Stimulated activated CD4-positive, alpha-beta T cell treated with anti-CD3 and anti-CD28 coated beads, Interleukin-2, amount 100 ng/mL, for 4 hours (primary cell): ENCODE measurements at places on chromosomes 5 and 9.

DNA sequence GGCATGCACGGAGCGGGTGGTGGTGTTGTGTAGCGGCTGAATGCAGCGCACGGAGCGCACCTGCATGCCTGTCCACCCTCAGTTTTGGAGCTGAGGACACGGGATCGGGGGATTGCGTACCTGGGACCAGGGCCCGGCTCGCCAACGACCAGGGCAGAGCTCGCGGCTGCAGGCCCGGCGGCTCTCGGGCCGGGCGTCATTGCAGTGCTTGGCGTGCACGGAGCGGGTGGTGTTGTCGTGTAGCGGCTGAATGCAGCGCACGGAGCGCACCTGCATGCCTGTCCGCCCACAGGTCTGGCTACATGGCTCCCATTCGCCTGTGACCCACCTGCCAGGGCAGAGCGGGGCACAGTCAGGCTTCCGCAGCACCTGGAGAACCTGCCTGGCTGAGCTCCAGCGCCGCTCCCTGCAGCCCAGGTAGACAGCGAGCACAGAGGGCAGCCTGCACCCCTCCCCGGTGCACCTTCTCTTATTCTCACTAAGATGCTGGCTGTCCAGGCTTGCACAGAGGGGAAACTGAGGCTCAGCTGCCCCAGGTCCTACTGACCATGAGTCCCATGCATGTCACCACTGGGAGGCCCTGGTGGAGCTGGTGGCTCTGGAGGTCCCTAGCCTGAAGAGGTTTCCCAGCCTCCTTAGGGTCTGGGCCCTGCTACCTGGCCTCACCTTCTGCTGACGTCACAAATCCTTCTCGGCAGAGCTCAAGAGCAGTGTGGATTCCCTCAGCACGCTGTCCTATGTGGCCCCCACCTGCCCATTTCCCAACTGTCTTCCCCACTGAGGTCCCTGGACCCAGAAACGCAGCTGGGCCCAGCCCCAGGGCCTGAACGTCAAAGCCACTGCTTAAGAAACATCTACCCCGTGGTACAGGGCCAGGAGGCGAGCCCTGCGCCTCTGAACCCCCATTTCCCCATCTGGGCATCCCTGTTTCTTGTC lies 64.9 kb downstream of the ZNF354C start:
- no peak for DNase-seq

GRCh38 chr5:173328844-173329490 lies 753 bp upstream of the STC2 start:
- no peak for DNase-seq

DNA sequence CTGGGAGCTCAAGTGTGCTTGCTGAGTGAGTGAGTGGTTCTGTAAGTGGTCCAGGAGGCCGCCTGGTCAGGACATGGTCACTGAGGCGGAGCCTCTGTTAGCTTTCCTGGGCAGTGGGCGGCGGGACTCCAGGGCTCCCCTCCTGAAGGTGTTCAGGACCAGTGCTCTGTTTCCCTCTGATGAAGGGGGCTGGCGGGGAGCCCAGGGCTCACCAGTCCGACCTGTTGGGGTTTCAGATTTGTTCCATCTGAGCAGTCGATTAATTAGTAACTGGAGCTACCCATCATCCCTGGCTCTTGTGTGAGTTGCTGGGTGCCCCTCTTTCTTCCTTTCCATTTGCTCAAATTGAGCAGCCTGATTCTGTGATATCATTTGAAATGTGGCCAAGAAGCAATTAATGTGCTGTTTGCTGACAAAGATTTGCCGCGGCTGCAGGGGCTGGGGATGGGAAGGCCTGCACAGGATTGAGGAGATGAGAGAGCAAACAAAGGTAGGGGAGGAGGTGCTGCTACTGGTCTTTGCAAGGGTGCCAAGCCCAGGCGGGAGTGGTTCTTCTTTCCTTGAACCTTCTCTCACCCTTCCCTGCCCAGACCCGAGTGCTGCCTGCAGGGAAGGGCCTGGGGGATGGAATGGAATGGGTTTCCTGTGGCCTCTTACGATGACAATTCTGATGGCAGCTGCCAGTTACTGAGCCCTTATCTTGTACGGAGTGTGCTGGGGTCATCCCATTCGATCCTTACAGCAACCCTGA lies 92.8 kb upstream of the PITX1 start:
- no peak for DNase-seq

DNA sequence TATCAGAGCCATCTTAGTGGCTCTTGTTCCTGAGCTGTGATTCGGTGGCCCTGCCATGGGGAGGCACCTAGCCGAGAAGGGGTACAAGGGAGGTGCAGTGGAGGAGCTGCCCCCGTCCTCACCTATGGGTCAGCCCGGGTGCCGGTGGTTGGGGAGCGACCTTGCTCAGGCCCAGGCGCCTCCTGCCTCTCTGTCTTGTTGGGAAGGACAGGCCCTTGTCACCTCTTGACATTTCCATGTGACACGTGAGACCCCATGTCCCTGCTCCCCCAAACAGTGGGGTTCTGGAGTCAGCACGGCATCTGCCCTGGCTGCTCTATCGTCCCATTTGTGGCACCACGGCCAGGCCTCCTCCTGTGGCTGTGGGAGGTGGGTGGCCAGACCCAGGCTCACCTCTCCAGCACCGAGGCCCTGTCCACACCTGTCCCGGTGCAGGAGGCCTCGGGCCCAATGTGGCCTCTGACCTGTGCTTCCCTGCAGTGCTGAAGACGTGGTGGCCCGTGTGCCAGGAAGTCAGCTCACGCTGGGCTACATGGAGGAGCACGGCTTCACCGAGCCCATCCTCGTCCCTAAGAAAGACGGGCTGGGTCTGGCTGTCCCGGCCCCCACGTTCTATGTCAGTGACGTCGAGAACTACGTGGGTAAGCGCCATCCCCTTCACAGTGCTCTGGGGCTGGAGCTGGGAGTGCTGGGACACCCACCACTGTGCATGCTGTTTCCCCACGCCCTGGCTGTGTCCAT lies 68.9 kb downstream of the PHF2 start:
- DNase-seq = no peak
